CD4-positive, alpha-beta T cell treated with Interleukin-4 for 1 hour (primary cell): ENCODE measurements at places on chromosomes 11 and 22.

- DNase-seq = no peak
Observed at GRCh38 chr11:65646958-65647701, 9.2 kb downstream of the SIPA1 start.

- DNase-seq = no peak
Observed at GRCh38 chr11:79427126-79427525, 13.7 kb downstream of the TENM4 start.

GRCh38 chr11:17473071-17473744 is 3.4 kb downstream of the ABCC8 start:
- no peak for DNase-seq

GRCh38 chr11:40219401-40219800 is 1240.1 kb downstream of the LRRC4C start:
- DNase-seq = no peak

GRCh38 chr11:114194702-114195101 is 101.5 kb upstream of the NNMT start:
- no peak for DNase-seq

DNA sequence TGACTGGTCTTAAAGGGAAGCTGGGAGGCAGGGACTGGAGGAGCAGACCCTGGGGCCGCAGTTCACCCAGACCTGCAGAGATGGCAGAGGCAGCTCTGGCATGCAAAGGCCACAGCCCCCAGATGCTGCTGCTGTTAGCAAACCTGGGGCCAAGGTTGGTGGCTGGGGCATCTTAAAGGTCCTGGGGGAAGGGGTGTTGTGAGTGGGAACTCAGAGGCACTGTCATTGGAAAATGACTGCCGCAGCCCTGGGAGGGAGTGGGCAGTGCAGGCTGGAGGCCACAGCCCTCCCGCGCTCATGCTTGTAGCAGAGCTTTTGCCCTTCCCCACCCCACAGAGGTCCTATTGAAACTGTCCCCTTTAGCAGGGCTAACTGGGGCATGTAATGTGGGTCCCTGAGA is 111.8 kb downstream of the CTTN start:
- DNase-seq = no peak

- no peak for DNase-seq
Observed at GRCh38 chr11:115990004-115990447, 485.8 kb upstream of the CADM1 start.

DNA sequence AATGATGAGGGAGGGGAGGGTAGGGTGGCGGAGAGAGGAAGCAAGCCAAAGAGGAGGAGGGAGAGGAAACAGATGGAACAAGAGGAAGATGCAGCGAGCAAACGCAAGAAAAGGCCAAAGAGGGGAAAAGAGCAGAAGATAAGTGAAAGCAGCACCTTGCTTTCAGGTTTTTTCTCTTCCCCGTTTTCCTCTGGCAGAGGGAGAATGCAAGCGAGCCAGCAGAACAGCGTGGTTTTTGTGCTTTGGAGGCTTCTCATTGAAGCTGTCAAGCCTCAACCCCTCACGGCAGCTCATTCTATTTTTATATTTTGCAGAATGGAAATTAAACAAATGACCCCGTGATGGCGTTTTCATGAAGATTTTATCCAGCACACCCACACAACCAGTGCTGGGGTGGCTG is 67.1 kb upstream of the GRAMD1B start:
- DNase-seq = no peak

GRCh38 chr11:12695873-12696272 is 21.7 kb downstream of the TEAD1 start:
- no peak for DNase-seq

- DNase-seq = no peak
Observed at GRCh38 chr11:69320756-69321741, 27.1 kb downstream of the MYEOV start.

DNA sequence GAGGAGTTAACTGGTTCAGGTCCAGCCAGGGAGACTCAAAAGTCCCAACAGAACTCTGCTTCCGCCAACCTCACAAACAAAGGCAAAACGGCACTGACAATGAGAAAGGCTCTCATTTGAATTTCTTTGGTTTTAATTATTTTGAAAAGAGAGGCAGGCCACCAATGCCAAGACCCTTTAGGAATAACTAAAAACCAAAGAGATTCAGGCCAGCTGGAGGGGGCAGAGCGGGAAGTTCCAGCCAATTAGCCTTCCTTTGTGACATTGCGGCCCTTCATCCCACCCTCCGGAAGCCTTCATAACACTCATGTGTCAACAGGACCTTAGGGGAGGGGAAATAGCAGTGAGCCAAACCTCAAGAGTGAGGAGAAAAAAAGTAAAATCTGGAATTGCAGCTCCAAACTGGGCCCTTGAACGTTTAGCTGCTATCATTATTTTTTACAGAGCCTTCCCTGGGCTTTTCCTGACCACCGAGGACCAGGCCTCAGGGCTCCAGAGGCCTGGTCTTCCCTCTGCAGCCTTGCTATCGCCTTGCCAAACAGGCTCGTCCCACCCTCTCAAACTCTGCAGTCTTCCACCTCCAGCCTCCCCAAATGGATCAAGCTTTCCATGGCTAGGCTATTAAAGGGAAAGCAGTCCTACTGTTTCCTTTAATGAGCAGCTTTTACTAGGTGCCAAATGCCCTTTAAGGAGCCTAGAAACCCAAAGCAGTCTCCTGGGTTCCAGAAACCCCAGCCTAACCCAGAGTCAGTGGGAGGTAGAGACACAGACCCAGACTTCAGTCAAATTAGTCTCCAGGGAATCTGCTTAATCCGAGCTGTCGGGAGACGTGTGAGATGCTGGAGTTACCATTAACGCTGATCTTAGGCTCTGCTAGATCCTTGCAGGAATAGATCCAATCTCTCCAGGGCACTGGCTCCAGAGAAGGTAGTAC is 114.2 kb downstream of the CCDC34 start:
- no peak for DNase-seq
